Right ventricle myocardium inferior (tissue), 1 donor: ENCODE measurements at places on chromosomes 7 and 10.
A peak's percentile ranks its signal among the peaks of the same experiment; 100 is the strongest.

DNA sequence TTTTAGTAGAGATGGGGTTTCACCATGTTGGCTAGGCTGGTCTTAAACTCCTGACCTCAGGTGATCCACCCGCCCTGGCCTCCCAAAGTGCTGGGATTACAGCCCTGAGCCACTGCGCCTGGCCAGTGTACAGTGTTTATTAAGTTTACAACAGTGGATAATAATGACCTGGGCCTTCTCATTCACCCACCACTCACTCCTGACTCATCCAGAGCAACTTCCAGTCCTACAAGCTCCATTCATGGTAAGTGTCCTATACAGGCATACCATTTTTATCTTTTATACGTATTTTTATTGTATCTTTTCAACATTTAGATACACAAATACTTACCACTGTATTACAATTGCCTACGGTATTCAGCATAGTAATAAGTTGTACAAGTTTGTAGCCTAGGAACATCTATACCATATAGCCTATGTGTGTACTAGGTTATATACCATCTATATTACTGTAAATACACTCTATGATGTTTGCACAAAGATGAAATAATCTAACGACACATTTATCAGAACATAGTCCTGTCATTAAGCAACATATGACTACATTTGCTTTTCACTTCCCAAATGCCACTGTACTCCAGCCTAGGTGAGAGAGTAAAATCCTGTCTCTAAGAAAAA is 17.1 kb downstream of the HOXA1 start:
- DNase-seq = no peak

DNA sequence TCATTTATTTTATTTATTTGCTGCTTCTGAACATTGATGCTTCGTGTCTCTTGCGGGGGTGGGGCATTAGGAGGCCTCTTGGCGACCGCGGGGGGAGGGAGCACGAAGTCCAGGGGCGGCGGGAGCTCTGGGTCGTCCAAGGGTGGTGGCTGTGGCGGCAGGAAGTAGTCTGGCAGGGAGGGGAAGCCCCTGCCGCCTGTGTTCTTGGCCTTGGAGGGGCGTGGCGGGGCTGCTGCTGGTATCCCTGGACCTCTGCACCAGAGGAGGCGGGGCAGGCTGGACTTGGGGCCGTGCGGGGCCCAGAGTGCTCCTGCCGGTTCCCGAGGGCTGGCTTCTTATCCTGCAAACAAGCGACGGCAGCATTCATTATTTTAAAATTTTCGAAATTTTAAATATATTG is 70.5 kb upstream of the ABI1 start:
- DNase-seq = peak; percentile 62

- DNase-seq = peak; percentile 75
Measured at GRCh38 chr7:39414224-39415035, 151.8 kb upstream of the YAE1 start.

- DNase-seq = no peak
Measured at GRCh38 chr7:155985518-155986250, 173.4 kb upstream of the SHH start.

DNA sequence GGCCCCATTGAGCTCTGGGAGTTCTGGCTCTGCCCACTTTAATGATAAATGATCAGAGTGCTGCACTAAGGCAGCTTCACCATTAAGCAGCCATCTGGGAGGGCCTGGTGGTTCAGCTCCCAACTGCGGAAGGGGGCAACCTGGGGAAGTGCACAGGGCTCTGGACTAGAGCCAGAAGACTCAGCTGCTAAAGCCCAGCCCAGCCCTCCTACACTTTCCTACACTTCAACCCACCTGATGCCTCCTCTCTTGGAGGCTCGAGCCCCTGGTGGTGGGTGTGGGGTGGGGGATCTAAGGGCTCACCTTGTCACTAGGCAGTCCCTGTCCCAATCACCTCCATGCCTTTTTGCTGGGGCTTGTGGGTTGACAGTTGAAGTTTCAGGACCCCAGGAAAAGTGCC is 60.6 kb upstream of the ANTXRL start:
- DNase-seq = no peak

DNA sequence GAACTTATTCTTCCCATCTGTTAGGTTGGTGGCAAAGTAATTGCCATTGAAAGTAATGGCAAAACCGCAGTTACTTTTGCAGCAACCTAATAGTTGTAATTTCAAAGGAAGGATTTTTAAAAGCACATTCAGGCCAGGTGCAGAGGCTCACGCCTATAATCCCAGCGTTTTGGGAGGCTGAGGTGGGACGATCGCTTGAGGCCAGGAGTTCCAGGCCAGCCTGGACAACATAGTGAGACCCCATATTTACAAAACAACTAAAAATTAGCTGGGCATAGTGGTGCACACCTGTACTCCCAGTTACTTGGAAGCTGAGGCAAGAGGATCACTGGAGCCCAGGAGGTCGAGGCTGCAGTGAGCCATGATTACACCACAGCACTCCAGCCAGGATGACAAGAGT is 374.9 kb downstream of the GALNT17 start:
- no peak for DNase-seq

DNA sequence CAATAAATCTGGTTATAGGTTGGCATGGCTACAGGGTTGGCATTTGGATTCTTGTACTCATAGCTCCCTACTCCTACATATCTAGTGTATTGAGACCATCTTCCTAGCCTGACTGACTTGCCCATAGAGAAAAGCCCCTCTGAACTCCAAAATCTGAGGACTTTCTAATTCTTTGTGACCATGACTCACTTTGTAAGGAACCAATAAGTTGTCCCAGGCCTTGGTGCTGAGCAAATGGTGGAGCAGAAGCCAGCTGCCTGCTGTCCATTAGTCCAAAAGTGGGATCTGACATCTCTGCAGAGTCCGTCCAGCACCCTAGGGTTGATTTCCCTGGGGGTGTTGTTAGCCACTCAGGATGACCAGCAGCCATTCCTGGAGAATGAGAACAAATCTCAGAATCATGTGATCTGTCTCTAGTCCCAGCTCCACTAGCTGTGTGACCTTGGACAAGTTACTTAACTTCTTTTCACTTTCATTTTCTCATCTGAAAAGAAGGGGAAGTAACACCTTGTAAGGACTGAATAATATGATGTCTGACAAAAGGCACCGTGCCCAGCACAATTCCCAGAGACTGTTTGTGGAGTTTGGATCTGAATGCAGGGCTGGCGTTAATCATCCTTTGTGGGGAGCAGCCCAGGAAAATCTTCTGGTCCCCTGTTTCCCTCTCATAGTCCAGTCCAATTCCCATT is 44.1 kb downstream of the MTURN start:
- DNase-seq = no peak

- peak; percentile 77 for DNase-seq
Measured at GRCh38 chr10:97759158-97759887, 12.5 kb downstream of the SFRP5 start.

GRCh38 chr7:45977256-45977780 is 56.2 kb upstream of the IGFBP3 start:
- DNase-seq = no peak

DNA sequence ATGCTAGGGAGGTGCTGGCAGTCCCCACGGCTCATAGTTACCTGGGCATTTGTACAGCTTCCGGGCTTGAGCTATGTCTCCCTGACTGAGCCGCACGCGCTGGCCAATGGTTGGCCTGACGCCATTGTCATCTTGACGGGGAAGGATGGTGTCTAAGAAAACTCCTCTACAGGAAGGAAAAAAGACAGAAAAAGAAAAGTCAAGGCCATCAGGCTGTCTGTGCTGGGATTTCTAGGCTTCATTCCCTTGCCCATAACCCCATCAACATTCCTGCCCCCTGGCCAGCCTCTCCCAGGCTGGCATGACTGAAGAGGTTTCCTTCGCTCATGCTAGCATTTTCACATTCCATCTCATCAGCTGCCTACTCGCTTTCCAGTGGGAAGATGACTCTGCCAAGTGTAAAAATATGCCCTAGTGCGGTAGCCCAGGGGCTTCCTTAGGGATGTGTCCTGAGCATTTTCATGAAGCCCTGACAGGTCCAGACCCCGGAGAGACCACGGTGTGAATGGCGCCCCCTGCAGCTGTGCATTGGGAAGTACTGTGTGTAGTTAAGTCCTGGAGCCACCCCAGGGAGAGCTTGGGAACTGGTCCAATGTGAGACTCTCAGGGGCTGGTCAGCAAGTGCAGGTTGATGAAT is 54.5 kb upstream of the OPALIN start:
- no peak for DNase-seq

GRCh38 chr7:71615017-71615416 is 483.1 kb downstream of the GALNT17 start:
- no peak for DNase-seq

GRCh38 chr7:115476671-115477181 is 553.8 kb downstream of the TFEC start:
- no peak for DNase-seq

- no peak for DNase-seq
Measured at GRCh38 chr7:114925434-114925833, 3.5 kb downstream of the MDFIC start.

DNA sequence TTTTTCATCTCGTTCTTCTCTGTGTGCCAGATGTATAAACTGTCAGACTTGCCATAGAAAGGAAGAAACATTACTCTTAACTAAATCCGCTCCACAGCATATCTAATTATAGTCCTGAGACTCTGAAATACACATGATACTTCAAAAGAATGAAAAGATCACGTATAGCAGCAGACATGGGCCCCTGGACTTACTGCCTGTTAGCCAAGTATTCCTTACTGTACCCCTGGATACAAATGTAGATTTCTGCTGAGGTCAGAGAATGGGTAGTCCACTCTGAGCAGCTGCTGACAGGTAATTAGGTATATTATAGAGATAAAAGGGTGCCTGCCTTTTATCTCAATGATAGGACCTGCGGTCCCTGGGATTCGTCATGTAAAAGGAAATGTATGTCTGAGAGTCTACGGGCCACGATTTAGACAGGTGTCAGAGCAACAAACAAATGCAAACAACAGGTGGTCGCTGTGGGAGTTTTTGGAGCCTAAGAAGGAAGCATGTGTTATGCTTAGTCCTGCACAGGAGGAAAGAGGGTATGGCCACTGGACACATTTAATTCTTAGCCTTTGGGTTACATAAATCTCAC is 69.4 kb downstream of the VOPP1 start:
- no peak for DNase-seq

DNA sequence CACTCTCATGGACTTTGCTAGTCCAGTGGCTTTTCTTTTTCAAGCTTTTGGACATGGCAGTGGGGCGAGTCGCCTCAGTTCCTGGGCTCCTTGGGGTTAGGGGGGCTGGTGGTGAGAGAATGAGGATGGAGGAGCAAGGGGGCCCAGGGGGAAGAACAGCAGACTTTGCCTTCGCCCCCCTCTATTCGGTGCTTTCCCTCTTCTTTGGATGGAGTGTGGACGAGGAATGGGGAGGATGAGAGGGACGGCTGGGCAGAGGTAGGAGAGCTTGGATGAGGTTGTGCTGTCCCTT is 255 bp downstream of the MAGI2 start:
- no peak for DNase-seq

- no peak for DNase-seq
Measured at GRCh38 chr10:6721964-6722615, 142.0 kb upstream of the PRKCQ start.

- no peak for DNase-seq
Measured at GRCh38 chr10:68302503-68302823, 29.4 kb upstream of the HNRNPH3 start.

- DNase-seq = no peak
Measured at GRCh38 chr10:47113907-47114500, 186.0 kb upstream of the GDF10 start.

- no peak for DNase-seq
Measured at GRCh38 chr7:17347401-17347800, 48.9 kb downstream of the AHR start.

DNA sequence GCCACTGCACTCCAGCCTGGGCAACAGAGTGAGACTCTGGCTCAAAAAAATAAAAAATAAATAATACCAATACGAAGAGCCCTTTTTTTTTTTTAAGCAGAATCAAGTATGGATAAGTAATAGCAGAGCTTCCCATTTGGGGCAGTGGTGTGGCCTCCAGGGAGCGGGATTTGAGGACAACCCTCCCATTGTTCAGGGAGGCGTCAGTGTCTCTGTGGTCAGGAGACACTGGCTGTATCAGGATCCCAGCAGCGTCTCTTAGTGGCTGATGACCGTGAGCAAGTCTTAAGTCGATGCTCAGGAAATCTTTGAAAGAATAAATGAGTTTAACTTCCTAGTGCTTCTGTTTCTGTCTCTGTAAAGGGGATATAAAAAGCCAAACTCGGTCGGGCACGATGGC is 25.2 kb upstream of the SH2B2 start:
- no peak for DNase-seq

DNA sequence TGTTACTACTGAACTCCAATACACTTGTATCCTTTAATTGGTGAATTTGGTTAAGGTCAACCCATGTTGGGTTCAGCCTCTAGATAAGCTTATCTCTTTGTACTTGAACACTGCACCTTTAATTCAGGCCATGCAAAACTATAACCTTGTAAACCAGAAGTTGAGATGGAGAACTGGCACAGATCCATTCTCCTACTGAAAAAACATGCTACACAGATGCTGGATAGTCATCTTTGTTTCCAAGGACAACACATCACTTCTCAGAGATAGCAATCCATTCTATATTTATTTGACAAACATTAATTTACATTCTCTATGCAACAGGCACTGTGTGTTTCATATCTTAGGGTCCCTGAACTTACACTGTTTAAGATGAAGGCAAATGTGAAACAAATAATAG is 2.9 kb upstream of the CDK14 start:
- DNase-seq = no peak

DNA sequence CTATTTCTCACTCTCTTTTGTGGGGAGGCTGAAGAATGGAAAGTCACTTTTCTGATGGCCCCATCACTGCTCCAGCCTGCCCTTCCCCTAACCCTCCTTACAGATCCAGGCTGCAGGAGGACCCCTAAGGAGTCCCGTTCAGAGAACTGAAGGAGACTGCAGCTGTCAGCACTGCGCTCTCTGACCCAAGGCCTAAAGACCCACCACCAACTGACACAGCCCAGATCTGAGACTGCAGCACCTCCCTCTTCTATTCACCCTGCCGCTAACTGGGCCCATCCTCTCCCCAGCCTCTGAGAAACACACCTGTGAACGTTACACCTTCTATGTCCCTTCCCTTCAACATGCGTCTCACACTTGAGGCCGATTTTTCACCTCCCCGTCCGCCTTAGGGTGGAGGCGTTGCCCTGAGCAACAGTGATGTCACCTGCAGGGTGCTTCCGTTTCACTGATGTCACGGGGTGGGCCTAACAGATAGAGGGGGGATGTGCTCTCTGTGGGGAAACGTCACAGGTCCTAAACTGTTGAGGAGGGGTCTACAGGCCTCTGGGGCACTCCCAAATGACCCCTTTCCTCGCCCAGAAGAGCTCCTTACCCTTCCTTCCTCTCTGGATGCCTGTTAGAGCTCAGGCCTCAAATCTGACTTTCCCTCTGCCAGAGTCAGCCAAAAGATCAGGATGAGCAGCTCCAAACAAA is 5.1 kb downstream of the ITPRIP start:
- no peak for DNase-seq
